Left renal cortex interstitium (tissue), 4 donors: ENCODE measurements at places on chromosomes 6 and 20. TPM values are rescaled to one million over a fixed set of nuclear protein-coding genes. Genes with fewer than 3 reads are reported as not detected.

- DNase-seq = no peak
Measured at GRCh38 chr20:47713878-47714450, 71.3 kb downstream of the SULF2 start.

- no peak for DNase-seq
Measured at GRCh38 chr20:45545754-45546453, 1.3 kb downstream of the EPPIN start.

DNA sequence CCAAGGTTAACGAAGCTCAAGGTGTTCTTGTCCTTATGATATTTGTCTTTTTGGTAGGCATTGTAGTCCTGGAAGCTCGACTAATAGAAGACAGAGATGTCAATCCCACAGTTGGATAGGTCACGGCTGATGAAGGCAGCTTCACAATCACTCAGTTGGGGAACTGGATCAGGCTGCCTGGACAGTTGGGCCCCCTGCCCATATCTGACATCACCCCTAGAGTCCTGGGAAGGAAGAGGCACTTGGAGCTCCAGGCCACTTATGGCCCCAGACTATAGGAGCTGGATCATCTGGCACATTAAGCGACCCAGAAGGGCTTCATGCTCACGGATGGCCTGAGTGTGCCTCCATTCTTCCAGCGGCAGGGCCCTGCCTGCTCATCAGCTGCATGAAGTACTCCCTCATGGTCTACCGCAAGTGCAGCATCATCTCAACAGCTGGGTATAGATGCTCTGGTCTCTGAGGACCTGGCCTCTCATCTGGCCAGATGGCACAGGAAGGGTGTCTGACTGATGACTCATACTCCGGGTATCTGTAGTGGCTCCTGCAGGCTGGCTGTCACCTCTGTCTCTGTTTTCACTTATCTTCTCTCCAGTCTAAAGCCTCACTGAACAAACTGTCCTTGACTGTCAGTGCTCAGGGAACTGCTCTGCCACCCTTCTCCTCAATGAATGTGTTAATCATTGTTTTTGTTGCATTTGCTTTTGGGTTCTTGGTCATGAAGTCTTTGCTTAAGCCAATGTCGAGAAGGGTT lies 29.2 kb upstream of the SSR1 start:
- DNase-seq = no peak

- DNase-seq = no peak
Measured at GRCh38 chr20:51569815-51570738, 27.6 kb upstream of the NFATC2 start.

DNA sequence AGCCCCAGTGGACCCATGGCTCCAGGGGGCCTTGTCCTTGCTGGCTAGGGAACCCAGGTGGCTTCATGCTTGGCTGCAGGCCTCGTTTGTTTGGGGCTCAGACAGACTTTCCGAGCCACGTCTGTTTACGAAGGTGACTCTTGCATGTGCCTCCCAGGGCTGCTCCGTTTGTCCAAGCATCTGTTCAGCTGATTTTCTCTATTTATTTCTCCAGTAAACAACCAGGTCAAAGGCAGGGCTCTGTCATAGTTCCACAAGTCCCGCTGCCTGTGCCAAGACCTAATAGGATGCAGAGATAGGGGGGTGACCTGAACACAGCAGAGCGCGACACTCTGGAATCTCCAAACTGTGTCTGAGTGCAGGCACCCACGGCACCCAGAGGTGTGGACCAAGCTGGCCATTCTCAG lies 12.8 kb upstream of the SPO11 start:
- no peak for DNase-seq

GRCh38 chr6:170091639-170092579 lies 199.0 kb downstream of the DLL1 start:
- DNase-seq = no peak

GRCh38 chr6:81731814-81732213 lies 20.7 kb downstream of the TENT5A start:
- no peak for DNase-seq

DNA sequence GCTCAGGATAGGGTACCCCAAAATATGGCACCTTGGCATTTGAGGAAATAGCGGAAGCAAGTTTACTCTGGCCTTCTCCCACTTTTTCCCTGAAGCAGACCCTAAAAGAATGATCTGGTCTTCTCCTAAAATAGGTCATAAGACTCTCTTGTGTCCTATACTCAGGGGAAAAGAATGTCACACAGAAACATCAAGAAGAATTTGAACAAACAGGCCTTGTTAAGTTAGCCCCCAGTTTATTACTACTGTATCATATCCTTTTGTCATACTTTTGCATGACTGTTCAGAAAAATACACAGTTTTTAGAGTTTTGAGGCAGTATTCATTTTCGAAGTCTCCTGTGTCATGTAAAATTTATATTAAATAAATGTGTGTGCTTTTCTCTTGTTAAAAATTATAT lies 12.5 kb downstream of the TAAR2 start:
- DNase-seq = no peak

GRCh38 chr6:122718616-122719015 lies 60.9 kb upstream of the FABP7 start:
- DNase-seq = no peak

DNA sequence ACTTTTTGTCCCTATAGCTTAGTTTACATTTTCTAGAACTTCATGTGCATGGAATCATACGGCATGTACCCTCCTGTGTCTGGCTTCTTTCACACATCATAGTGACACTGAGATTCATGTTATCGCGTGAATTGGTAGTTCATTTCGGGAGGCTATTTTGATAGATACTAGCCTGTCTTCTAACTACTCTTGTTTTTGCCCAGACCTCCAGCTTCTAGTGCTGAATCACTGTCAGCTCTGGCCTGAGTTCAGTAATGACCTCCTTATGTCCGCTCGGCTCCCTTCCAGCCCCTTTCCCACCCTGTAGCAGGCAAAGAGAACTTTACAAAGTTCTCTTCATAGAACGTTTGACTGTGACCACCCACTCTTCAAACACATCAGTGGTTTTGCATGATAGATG lies 14.1 kb downstream of the MYBL2 start:
- no peak for DNase-seq

DNA sequence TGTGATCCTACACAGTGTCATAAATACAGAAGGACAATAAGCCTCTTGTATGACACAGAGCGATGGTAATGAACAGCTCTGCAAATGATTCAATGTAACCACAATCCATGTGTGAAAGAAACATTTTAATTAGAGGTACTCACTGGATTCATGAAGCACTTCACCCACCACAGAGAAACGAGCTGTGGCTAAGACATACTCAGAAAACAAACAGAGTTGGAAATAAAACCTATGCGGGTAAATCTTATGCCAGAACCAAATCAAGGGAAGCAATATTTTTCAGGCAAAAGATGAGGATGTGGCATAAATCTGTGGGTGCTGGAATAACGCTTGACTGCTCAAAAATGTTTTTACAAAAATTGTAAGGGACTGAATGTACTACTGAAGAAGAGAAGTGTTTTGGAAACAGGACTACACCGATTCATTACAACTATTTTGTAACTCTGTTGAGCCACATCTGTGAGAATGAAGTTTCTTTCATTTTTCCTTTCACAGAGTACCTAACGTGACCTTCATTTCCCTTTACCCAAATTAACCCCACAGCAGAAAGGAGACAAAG lies 112.1 kb downstream of the WDR27 start:
- DNase-seq = no peak

DNA sequence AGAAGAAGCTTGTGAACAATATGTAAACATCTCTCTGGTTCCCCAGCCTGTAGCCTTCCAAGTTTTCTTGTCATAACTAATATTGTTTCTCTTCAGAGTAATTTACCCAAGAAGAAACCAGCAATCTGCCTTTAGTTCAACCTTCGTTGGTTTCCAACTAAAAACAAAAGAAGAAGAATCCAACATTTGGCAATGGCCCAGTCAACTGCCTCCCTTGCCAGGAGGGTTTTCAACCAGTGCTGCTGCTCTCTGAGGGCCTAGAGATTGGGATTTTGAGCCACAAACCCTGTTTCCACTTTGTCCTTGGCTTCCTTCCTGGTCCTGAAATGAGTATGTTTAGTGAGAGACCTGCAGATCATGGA lies 395.8 kb upstream of the CNR1 start:
- no peak for DNase-seq

- DNase-seq = no peak
Measured at GRCh38 chr6:141041596-141042087, 1091.1 kb upstream of the GJE1 start.

- DNase-seq = no peak
Measured at GRCh38 chr6:133890711-133891148, 1.8 kb downstream of the TCF21 start.

- no peak for DNase-seq
Measured at GRCh38 chr20:4682682-4683081, 39.0 kb upstream of the PRND start.

DNA sequence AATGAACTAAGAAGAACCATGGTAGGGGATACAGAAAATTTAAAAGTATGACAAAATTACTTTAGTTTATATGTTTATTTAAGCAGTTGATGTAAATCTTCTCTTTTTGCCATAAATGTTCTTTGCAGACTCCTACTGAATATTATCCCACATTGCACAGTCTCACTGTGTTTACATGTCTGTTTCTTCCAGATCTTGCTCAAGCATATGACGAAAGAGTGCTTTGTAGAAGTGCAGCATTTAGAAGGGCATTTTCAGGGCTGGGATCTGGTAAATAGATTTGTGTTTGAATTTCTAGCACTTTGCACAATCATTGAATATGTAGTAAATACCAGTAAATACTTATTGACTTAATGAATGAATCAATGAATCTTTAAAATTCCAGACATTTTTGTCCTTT lies 152.0 kb upstream of the EPHA7 start:
- no peak for DNase-seq

DNA sequence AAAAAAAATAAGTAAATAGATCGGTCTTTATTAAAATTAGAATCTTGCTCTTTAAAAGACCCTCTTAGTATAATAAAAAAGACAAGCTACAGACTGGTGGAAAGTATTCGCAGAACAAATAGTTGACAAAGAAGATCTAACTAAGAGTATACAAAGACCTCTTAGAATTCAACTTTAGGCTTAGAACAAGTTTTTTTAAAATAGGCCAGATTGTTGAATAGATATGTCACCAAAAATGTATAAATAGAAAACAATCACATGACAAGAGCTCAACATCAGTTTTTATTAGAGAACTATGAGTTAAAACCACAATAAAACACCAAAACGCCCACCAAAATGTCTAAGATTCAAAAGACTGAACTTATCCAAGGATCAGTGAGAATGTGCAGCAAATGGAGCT lies 632.7 kb upstream of the PTCHD4 start:
- no peak for DNase-seq

DNA sequence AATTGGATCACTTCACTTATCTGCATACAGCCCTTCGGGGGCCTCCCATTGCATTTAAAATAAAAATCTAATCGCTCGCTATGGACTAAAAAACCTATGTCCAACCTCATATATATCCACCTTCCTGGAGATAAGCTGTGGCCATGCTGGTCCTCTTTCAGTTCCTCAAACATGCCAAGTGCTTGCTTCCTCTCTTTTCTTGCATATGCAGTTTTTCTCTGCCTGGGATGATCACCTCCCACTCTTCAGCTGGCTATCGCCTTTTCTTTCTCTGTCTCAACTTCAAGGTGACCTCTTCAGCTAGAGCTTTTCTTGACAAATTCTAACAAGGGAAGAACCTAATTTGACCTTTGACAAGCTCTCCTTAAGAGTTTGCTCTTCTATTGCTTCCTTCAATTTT lies 5.6 kb upstream of the TFB1M start:
- DNase-seq = no peak

DNA sequence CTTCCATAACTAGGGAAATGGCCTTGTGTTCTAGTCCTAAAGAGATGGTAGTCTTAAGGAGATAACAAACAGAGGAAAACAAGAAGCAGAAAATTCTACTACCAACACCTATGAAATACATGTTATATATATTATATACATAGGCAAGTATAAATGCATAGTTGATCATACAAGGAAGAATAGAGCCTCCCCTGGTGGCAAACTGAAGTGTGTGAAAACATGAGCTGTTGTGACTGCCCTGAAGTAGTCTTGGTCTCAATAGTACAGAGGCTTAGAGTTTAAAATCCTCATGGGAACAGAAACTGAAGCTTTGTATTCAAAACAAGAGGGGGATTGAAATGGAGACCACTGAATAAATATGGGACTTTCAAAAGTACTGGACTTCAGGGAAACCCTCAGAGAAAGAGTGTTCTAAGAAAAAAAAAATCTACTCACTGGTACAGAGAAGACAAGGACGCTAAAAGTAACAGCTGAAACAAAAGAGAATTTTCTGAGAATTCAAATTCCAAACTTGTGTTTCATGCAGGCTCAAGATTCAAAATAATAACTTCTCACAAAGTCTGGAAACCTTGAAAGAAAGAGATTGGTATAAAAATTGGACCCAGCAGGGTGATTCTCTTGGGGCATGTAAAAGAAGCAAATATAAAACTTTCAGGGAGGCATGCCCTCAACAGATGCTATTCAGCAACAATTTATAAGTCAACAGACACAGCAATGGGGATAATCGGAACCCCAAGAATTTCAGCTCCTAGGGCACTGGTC lies 59.7 kb upstream of the SAMD3 start:
- DNase-seq = no peak

GRCh38 chr6:25612666-25613065 lies 39.3 kb upstream of the SCGN start:
- no peak for DNase-seq

DNA sequence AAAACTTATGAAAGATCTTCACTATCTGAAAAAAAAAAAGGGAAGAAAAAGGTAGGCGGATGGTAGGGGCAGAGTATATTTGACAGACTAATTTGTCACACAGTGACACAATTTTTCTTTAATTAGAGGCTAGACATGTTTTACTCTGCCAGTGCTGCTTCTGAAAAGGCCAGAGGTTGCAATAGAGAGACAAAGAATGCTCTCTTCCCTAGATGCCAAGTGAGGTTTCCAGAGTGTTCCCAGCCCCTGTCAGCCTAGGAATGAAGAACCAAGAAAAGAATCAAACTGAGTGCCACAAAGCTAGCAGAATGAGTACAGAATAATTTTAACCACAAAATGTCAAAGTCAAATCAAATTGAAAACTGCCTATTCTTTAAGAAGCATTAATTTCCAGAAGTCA lies 13.0 kb downstream of the PNISR start:
- DNase-seq = no peak

DNA sequence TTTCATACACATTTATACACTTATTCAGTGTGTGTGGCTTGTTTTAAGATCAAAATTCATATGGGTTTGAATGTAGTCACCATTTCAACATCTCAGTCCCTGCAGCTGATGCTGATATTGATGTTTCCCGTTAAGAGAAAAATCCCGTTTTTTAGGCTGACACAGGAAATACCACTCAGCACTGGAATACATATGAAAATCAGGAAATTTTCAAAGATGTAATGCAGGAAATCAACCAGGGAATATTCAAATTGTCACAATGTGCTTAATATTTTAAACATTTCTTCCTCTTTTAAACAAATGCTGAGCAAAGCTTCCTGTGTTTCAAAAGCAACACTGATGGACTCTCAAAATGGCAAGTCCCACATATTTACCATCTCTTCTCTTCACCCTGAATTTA lies 94.5 kb upstream of the MARCKS start:
- no peak for DNase-seq

GRCh38 chr6:36469946-36470345 lies 27.1 kb downstream of the KCTD20 start:
- DNase-seq = no peak

Gene SCUBE3
- polyA plus RNA-seq = 62.3 TPM

Gene IRAK1BP1
- polyA plus RNA-seq = 12.5 TPM

Gene IRF4
- 0.23 TPM for polyA plus RNA-seq

Gene PNPLA1
- 2.7 TPM for polyA plus RNA-seq

Gene F13A1
- 10.9 TPM for polyA plus RNA-seq

Gene PREX1
- 14.7 TPM for polyA plus RNA-seq

Gene SHLD1
- polyA plus RNA-seq = 10.2 TPM

Gene STMND1
- 0.22 TPM for polyA plus RNA-seq

Gene MEP1A
- polyA plus RNA-seq = not detected
